Right lung (tissue), 10 donors: ENCODE measurements at places on chromosomes 13 and 19. TPM values are rescaled to one million over a fixed set of nuclear protein-coding genes. Genes with fewer than 3 reads are reported as not detected.

- DNase-seq: no peak
These were observed 82.9 kb upstream of the POSTN start for GRCh38 chr13:37681281-37682032.

- no peak for DNase-seq
These were observed 27.4 kb downstream of the LATS2 start for GRCh38 chr13:21033856-21034602.

DNA sequence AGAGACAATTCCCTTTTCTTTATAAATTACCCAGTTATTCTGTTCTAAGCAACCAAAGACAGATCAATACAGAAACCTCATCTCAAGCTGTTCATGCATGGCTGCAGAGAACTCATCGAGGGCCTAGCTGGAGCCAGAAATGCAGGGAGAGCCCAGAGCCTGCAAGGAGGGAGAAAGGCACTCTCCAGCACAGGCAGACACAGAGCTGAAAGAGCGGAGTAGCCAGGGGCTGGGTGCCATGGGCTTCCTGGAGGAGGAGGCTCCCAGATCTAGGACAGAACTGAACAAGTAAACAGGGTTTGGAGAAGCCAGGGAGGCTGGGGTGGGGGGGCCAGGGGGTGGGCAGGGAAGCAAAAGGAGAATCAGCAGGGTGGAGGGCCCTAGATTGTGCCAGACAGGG is 144.2 kb upstream of the ZNF507 start:
- DNase-seq: no peak

DNA sequence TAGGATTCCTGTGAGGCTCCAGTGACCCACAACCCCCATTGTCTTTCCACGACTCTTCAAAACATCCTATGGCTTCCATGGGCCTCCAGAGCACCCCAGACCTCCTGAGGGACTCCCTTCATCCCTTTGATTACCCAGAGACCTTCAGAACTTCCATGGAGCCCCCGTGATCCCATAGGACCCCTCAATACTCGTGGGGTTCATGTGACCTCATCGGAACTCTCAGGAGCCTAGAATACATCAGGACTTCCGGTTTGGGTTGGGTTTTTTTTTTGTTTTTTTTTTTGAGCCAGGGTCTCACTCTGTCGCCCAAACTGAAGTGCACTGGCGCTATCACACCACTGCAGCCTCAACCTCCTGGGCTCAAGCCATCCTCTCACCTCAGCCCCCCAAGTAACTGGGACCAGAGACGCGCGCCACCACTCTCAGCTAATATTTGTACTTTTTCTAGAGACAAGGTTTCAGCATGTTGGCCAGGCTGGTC is 774 bp downstream of the ALDH16A1 start:
- DNase-seq: no peak

Gene LPAR2
- polyA plus RNA-seq: 46.2 TPM

Gene PCDH20
- 11.6 TPM for polyA plus RNA-seq

Gene YJEFN3
- 10.1 TPM for polyA plus RNA-seq

Gene PLPP2
- 4.7 TPM for polyA plus RNA-seq

Gene BCL2L12
- polyA plus RNA-seq: 34.8 TPM

Gene RASL11A
- polyA plus RNA-seq: 8.4 TPM
